ENCODE measurements at places on chromosomes 7 and 10.

DNA sequence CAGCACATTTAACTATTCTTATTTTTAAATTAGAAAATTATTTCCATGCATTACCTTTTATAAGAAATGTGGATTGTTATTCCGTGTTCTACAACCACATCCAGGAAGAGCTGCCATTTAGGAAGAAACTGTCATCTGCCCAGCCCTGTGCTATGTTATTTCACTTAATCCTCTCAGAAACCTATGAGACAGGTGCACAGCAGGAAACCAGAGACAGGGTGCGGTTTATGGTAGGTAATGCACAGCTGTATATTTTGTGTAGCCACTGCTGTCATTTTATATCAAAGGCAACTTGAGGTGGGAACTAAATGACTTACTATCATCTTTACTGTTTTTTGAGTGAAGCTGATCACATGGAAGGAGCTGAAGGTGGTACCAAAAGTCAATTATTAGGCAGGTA is 232.3 kb downstream of the MAGI2 start:
- no peak for DNase-seq

- DNase-seq, result no peak
These were observed 137.0 kb downstream of the ANK3 start for GRCh38 chr10:60252688-60253087.

GRCh38 chr7:6460303-6460702 is 12.5 kb upstream of the DAGLB start:
- DNase-seq, result no peak

- no peak for DNase-seq
These were observed 239.1 kb upstream of the AUTS2 start for GRCh38 chr7:69359003-69359700.

- no peak for DNase-seq
These were observed 30.8 kb downstream of the SLC37A3 start for GRCh38 chr7:140367528-140367927.
